ENCODE measurements at places on chromosomes 7 and 10.

GRCh38 chr10:63256009-63256773 lies 123.1 kb downstream of the NRBF2 start:
- no peak for DNase-seq

DNA sequence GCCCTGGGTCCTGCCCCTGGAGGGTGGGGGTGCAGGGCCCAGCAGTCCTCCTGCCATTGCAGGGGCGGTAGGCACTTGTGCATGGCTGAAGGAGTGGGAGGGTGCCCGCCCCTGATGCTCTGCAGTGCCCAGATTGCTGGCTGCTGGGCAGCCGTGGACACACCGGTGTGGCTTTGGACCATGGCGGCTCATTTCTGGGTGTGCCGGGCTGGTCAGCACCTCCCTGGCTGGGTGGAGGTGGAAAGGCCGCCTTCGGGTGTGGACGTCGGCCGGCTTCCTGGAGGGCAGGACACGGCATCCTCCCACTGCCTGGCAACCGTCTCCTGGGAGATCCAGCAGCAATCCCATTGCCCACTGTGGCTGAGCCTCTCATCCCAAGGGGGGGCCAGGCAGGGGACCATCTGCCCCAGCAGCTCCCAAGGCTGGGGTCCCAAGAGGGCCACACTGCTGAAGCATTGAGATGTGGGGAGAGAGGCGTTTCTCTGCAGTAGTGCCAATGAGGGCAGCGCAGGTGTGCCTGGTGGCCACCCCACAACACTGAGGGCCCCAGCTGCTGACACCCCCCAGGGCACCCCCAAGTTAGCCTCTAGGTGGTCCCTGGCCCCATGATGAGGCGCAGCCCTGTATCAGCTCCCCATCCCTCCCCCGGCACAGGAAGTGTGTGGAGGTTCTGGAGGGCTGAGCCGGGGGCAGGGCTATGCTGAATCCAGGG lies 12.9 kb downstream of the TTYH3 start:
- no peak for DNase-seq

DNA sequence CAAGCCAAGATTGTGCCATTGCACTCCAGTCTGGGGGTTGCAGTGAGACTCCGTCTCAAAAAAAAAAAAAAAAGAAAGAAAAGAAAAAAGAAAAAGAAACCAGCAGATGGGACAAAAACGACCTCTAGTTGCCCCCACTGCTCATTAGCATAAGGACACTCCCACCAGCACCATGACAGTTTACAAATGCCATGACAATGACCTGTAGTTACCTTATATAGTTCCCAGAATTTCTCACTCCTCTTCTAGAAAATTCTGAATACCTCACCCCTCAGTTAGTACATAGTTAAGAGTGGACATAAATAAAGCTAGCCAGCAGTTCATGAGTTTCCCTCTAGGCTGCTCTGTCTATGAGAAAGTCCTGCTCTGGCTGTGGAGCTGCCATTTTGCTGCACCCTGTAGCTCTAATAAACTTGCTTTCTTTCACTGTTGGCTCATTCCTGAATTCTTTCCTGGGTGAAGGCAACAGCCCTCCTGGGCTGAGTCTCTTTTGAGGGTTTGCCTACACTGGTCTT lies 276.8 kb upstream of the AKR1E2 start:
- DNase-seq = no peak

GRCh38 chr7:43856996-43857395 lies 12.3 kb downstream of the MRPS24 start:
- DNase-seq = no peak

DNA sequence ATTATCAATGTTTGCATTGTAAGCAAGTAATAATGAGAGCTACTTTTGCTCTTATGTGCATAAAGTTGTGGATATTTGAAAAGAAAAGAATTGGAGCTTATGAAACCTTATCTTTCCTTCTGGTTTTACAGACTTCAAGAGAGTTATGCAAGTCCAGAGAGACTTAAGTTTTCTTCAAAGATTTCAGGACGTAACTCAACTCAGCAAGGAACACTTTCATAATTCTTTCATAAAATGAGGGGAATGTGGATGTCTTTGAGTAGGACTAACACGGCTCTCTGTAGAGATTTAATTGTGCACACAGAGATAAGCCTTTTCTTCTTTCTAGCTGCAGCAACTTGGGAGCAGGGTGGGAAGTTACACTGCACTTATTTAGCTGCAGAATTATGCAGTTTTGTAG lies 97.5 kb downstream of the DNAJB9 start:
- DNase-seq = no peak

GRCh38 chr7:43568529-43568928 lies 14.4 kb upstream of the STK17A start:
- DNase-seq = no peak

- no peak for DNase-seq
Measured at GRCh38 chr7:26513948-26514347, 222.3 kb downstream of the SNX10 start.

GRCh38 chr10:126420567-126421300 lies 32.5 kb upstream of the ADAM12 start:
- no peak for DNase-seq

GRCh38 chr10:15395935-15396334 lies 24.8 kb upstream of the FAM171A1 start:
- no peak for DNase-seq

- peak; percentile 41 for DNase-seq
Measured at GRCh38 chr10:117442944-117443685, 67.9 kb upstream of the PDZD8 start.

DNA sequence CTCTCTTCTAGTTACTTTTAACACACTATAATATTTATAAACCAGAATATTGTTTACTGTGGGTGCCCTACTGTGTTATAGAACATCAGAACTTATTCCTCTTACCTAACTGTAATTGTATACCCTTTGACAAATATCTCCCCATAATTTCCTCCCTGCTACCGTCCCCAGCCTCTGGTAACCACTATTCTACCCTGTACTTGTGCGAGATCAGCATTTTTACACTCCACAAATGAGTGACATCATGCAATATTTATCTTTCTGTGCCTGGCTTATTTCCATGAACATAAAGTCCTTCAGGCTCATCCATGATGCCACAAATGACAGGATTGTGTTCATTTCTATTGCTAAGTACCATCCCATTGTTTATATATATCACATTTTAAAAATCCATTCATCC lies 139.8 kb upstream of the RSU1 start:
- no peak for DNase-seq

GRCh38 chr10:83492004-83492403 lies 647.3 kb upstream of the GHITM start:
- DNase-seq = no peak
